Activated naive CD8-positive, alpha-beta T cell treated with anti-CD3 and anti-CD28 coated beads, Interleukin-2, amount 10 ng/mL, durations not matched to agents 7 days and 5 days (primary cell): ENCODE measurements at places on chromosomes 2 and 18. TPM values are rescaled to one million over a fixed set of nuclear protein-coding genes. Genes with fewer than 3 reads are reported as not detected.

DNA sequence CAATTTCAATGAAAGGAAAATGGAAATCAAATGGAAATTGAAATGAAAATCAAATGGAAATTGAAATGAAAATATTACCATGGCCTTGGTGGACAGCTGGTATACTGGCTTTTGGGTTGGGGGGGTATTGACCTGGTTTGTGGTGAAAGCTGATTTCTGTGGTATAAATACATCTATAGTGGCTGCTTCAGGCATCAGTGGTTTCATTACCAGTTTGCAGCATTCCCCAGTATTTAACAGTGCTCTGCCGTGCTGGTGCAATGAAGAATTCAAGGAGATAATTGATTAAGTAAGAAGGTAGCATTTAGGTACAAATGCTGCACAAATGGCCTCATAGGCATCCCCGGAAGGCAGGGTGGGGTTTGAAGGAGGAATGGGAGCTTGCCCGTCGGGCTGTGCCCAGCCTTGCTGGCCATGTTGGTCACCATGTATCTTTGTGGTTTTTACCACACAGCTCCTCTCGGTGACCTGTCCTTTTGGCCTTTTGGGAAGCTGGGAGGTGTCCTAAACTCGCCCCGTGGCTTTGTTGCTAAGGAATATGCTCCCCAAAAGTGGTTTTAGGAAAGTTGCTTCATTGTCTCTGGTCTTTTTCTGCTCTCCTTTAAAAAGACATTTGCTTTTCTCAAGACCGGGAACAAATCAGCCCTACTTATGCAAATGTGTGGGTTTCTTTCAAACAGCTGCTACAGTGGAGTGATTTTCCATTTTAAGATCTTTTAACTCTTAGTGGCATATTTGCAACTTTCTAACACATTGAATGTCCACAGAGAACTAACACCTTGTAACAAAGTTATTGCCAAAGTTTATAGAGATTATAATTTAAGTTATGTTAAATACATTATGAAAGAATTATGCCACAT lies 28.6 kb downstream of the SNTG2 start:
- no peak for DNase-seq
- peaks cover 3% of the 10 kb centered on the region for H3K27me3 ChIP-seq
- H3K27ac ChIP-seq = no peak overlapping the region
- H3K4me1 ChIP-seq = peaks cover 50% of the 10 kb centered on the region
- peaks cover 10% of the 10 kb centered on the region for H3K36me3 ChIP-seq

DNA sequence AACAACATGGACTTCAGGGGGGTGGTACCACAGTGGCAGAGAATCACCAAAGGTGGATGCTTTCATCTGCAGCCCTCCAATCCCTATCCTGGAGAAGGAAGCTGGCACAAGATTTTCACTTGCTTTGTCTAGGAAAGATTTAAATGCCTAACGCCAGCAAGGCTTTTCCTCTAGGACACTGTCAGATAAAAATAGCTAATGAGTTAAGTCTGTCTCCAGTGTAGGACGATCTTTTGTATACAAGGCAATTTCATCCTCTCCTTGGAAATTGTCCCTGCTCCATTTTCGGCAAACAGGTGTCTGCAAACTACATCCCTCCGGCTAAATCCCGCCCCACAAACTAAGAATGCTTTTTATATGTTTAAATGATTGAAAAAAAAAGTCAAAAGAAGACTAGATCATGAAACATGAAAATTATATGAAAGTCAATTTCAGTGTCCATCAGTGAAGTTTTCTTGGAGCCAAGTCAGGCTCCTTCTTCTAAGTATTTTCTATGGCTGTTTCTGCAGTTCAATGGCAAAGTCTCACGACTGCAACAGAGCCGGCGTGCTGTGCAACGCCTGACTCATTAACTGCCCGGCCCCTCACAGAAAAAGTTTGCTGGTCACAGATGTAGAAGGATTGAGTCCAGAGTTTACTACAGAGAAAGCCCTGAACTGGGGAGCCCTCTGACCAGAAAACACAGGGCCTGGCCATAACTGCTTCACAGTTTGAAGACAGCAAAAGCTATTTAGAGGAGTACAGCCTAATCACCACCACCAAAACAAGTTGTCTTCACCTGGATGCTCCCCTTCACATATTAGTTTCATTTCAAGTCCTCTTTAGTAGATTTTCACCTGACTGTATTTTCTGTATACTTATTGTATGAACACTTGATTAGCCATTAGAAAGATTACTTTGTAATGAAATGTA lies 52.3 kb downstream of the PIEZO2 start:
- no peaks in the 10 kb centered on the region for H3K36me3 ChIP-seq
- no peak overlapping the region for H3K4me3 ChIP-seq
- H3K27me3 ChIP-seq = peaks cover 3% of the 10 kb centered on the region
- no peak for DNase-seq
- no peaks in the 10 kb centered on the region for H3K4me1 ChIP-seq

DNA sequence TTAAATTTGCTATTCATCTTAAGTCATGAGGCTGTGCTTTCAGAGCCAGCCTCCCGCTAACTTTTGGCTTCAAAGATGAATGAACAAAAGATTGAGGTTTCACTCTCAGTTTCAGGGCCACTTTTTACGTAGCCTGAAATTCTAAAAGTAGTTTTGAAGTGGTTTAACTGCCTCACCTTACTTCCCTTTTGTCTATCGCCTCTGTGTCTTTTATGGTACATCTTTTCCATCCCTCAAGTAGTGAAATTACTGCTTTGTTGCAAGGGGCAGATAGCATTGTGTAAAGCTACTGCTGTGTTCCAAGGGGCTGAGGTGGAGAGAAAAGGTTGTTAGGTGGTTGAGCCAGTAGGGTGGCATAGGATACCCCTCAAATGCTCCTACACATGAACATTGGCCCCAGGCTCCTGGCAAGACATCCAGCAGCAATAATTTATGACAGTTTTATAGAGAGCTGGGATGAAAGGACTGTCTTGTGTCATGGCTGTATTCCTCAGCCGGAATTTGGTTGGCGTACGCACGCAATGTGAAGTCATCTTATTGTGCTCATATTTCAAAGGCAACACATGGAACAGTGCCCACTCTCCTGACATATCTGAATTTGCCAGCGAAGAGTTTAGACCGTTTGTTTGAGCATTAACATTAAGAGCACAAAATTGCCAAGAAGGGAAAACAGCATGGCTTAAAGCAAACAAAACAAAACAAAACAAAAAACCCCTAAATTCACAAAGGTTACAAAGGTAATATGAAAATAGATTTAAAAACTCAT lies 32.2 kb downstream of the QPCT start:
- H3K4me3 ChIP-seq = peak overlapping the region; percentile 39
- H3K36me3 ChIP-seq = peaks cover 2% of the 10 kb centered on the region
- H3K27ac ChIP-seq = peak overlapping the region; percentile 10

GRCh38 chr2:104656571-104657163 lies 197.2 kb upstream of the POU3F3 start:
- no peaks in the 10 kb centered on the region for H3K36me3 ChIP-seq
- no peak for DNase-seq
- H3K4me3 ChIP-seq = no peak overlapping the region
- peaks cover 8% of the 10 kb centered on the region for H3K4me1 ChIP-seq
- peaks cover 45% of the 10 kb centered on the region for H3K27me3 ChIP-seq
- no peak overlapping the region for H3K27ac ChIP-seq

DNA sequence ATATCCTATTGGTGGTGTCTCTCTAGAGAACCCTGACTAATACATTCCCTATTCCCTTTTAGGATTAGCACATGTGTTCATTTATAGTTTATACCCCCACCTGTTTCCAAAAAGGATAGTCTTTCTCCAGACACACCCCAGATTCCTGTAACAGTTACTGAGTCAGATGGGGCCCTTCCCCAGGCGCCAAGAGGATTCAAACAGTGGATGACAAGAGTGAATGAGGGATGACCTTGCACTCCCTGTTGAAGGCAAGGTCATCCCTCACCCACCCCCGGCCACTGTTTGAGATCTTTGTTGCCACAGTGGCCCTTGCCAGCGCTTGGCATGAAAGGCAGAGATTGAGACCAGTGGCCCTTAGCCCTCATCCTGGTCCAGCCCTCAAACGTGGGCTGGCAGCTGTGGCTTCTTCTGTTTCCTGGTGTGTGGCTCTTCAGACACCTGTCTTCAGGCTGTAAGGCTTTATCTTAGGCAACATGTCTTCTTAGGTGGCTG lies 15.3 kb upstream of the REEP1 start:
- peaks cover 5% of the 10 kb centered on the region for H3K27me3 ChIP-seq
- no peak overlapping the region for H3K4me3 ChIP-seq
- no peaks in the 10 kb centered on the region for H3K4me1 ChIP-seq
- no peaks in the 10 kb centered on the region for H3K36me3 ChIP-seq
- no peak for DNase-seq
- no peak overlapping the region for H3K27ac ChIP-seq

GRCh38 chr2:142682528-142682927 lies 194.9 kb upstream of the KYNU start:
- H3K27ac ChIP-seq = no peak overlapping the region
- H3K27me3 ChIP-seq = no peaks in the 10 kb centered on the region
- H3K4me1 ChIP-seq = no peaks in the 10 kb centered on the region
- H3K4me3 ChIP-seq = no peak overlapping the region
- no peak for DNase-seq

DNA sequence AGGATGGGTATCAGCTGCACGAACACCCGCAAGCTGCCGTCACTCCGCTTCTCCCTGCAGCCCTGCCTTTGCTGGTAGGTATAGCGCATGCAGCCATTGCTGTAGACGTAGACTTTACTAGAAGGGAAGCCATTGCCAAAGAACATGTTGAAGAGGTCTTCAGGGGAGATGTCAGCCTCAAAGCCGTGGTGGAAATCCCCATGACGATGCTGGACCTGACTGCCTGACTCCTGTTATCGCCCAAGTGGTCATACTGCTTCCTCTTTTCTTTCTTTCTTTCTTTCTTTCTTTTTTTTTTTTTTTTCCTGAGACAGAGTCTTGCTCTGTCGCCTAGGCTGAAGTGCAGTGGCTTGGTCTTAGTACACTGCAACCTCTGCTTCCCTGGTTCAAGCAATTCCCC lies 68.7 kb upstream of the SPRED2 start:
- H3K4me1 ChIP-seq = no peaks in the 10 kb centered on the region
- H3K4me3 ChIP-seq = no peak overlapping the region
- H3K36me3 ChIP-seq = no peaks in the 10 kb centered on the region
- peaks cover 5% of the 10 kb centered on the region for H3K27me3 ChIP-seq

DNA sequence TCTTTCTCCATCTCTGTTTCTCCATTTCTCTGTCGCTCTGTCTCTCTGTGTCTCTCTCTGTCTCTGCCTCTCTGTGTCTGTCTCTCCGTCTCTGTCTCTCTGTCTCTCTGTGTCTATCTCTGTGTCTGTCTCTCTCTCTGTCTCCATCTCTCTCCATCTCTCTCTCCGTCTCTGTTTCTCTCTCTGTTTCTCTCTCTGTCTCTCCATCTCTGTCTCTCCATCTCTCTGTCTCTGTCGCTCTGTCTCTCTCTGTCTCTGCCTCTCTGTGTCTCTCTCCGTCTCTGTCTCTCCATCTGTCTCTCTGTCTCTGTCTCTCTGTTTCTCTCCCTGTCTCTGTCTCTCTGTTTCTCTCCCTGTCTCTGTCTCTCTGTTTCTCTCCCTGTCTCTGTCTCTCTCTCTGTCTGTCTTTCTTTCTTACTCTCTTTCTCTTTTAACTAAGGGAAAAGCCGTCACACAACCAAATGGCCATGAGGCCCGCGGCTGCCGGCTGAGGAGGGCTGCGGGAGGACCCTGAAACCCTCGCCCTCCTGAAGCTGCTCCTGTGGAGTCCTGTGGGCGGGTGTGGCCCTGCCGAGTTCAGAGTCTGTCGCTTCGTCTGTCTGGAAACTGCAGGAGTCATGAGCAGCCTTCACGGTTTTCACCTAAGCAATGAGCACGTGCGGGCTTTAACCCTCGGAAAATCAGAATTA lies 29.3 kb downstream of the NFATC1 start:
- no peak for DNase-seq
- peaks cover 10% of the 10 kb centered on the region for H3K36me3 ChIP-seq
- no peak overlapping the region for H3K4me3 ChIP-seq

DNA sequence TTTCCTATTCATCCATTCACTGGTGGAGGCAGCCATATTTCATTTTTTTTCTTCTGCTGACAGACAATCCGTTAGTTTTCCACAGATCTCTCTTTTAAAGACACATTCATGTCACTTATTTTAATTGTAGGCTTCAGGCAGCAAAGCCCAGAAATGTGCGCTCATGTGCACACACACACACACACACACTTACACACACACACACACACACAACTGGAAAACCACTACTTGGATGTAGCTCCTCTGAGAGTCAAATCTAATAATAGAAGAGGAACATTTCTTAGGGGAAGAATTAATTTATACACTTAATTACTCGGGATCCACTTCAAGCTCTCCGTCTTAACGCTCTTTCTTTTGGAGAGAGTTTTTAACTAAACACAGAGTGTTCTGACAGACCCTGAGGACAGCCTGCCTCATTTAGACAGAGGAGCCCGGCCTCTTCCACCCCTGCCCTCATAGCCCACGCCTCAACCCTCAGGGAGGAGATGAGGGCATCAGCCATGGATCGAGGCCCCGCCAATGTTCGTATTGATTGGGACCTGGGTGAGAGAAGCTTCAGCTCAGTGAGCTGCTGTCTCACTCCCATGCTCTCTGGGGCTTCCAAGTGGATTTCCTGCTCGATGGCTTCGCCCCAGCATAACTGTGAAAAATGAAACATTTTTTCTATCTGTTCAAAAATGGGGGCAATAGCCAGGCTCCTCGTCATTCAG lies 261.4 kb upstream of the SKOR2 start:
- no peak for DNase-seq
- peaks cover 11% of the 10 kb centered on the region for H3K27me3 ChIP-seq
- H3K36me3 ChIP-seq = no peaks in the 10 kb centered on the region
- no peak overlapping the region for H3K27ac ChIP-seq

DNA sequence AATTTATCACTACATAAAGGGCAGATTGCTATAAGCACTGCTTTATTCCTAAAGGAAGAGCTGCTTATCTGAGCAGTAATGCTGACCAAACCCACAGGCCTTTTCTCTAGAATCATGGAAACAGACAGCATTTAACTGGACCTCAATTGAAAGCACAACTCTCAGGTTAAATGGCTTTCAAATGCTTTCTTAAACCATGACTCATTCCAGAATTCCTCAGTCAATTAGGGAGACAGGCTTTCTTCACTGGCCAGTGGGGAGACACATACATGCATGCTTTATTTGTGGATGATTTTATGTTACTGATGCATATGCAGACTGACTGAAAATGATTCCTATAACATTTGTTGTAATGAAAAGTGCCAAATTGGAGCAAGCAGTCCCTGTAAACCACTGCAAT lies 114.6 kb downstream of the ACVR1 start:
- no peak for DNase-seq
- H3K27me3 ChIP-seq = no peaks in the 10 kb centered on the region
- no peaks in the 10 kb centered on the region for H3K4me1 ChIP-seq
- H3K27ac ChIP-seq = no peak overlapping the region
- no peak overlapping the region for H3K4me3 ChIP-seq

GRCh38 chr18:47265197-47265596 lies 13.7 kb upstream of the SKOR2 start:
- H3K27me3 ChIP-seq = peaks cover 51% of the 10 kb centered on the region
- H3K27ac ChIP-seq = no peak overlapping the region
- H3K4me1 ChIP-seq = peaks cover 1% of the 10 kb centered on the region
- no peak overlapping the region for H3K4me3 ChIP-seq
- DNase-seq = no peak

MEP1B gene
- not detected for total RNA-seq

GKN1 gene
- not detected for total RNA-seq
